ENCODE measurements at places on chromosomes 2 and 18.
A peak's percentile ranks its signal among the peaks of the same experiment; 100 is the strongest.

- DNase-seq: no peak
Measured at GRCh38 chr18:78540636-78541529, 438.7 kb upstream of the SALL3 start.

GRCh38 chr2:126934809-126935208 is 36.1 kb downstream of the TEX51 start:
- DNase-seq: no peak

DNA sequence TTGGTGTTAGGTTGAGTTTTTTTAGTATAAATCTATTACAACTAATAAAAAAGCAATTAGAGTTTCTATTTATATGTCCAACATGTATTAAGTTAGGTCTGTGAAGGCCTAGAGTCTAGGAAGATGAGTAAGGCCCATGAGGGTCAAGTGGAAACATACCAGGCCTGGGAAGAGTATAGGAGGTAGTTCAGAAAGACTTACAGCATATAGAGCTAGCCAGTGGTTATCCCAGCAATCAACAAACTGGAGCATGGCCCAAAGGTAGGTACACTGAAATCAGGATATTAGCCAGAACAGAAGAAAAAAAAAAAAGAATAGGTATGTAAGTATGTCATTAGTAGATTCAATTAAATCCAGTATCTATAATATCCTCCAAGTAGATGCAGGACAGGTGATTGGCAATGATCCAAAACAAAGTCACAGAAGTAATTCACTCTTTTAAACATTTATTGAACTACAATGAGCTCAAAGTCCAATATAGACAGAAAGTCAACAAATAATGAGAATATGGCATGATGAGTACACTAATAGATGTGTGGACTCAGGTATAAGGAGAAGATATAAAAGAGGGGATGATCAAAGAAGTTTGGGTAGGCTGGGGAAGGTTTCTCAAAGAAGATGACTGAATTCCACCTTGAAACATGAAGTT is 70.3 kb downstream of the IKZF2 start:
- DNase-seq: no peak

GRCh38 chr2:56222481-56222880 is 38.7 kb downstream of the CCDC85A start:
- DNase-seq: no peak

DNA sequence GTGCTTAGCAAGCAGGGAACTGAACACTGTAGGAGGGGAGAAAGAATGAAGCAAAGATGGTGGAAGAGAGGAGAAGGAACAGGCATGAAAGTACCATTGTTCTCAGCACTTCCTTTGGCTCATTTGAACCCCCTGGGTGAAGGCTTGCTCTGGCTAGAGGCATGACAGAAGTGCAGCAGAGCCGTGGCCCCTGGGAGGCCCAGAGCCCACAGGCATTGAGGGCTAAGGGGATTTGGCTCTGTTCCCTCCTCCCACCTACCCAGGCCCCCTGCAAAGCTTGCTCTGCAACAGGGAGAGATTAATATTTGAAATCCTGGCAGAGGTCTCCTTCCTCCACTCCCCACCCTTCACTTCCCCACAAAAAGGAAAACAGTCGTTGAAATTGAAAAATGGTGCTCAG is 262.6 kb downstream of the CELF4 start:
- no peak for DNase-seq

DNA sequence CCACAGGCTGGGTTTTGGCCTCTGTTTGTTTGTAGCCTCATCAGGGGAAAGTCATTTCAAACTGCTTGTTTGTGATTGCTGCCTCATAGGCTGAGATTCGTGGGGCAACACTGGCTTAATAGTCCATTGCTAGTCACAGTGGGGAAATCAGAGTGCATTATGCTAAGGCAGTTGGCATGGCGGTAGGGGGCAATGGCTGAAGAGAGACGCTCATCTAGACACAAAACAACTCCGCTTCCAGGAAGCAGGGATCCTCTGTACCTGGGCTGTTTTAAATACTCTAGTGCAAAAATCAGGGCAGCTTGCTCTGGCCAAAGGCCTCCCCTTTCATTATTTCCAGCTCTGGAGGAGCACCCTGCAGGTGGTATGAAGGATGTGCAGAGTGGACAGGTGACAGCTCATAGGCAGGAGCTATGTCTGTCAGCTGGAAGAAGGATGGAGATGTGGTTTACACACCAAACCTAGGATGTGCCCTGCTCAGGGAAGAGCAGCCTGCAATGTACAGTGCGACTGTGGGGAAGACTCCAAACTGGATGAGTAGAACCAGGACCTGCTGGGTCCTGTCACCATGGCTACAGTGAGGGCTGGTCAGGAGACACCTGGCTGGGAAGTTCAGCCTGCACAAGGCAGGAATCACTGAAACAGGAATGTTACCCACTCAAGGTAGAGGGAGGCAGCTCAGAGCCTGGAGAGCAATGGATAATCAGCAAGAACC is 234.3 kb downstream of the CLIP4 start:
- no peak for DNase-seq

- DNase-seq: no peak
Measured at GRCh38 chr2:231102772-231103171, 22.1 kb downstream of the HTR2B start.

GRCh38 chr2:27715318-27716210 is 51.9 kb downstream of the SLC4A1AP start:
- no peak for DNase-seq

DNA sequence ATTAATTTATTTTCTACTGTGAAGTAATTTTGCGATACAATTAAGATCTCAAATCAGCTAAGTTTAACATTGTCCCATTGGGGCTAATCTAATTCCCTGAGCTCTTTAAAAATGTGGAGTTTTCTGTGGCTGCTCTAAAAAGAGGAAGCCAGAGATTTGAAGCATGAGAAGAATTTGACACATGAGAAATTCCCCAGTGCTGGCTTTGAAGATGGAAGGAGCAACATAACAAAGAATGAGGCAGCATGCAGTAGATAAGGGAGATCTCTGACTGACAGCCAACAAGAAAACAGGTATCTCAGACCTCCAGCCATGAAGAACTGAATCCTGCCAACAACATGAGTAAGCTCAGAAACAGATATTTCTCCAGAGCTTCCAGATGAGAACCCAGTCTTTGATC is 308.4 kb downstream of the ZNF804A start:
- DNase-seq: no peak

DNA sequence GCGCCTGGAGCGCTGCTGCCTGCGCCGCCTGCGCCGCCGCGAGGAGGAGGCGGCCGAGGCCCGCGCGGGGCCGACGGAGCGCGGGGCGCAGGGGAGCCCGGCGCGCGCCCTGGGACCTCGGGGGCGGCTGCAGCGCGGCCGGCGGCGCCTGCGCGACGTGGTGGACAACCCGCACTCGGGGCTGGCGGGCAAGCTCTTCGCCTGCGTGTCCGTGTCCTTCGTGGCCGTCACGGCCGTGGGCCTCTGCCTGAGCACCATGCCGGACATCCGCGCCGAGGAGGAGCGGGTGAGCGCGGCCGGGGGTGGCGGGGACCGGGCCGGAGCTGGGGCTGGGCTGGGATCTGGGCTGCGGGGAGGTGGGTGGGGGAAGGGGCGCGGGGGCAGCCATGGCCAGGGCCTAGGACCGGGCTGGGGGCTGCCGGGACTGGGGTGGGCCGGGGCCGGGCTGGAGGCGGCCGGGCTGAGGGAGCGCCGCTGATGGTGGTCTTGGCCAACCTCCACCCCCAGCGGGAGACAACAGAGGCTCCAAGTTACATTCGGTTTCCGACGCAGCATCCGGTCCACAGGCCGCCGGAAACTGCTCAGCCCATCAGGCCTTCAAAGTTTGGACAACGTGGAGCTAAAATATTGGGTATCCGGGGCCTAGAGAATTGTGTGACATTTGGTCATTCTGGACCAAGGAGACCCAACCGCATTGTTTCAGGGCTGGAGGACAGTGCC is 66.4 kb downstream of the KCNG2 start:
- DNase-seq: no peak

- DNase-seq: no peak
Measured at GRCh38 chr18:60090170-60090569, 190.4 kb downstream of the PMAIP1 start.

DNA sequence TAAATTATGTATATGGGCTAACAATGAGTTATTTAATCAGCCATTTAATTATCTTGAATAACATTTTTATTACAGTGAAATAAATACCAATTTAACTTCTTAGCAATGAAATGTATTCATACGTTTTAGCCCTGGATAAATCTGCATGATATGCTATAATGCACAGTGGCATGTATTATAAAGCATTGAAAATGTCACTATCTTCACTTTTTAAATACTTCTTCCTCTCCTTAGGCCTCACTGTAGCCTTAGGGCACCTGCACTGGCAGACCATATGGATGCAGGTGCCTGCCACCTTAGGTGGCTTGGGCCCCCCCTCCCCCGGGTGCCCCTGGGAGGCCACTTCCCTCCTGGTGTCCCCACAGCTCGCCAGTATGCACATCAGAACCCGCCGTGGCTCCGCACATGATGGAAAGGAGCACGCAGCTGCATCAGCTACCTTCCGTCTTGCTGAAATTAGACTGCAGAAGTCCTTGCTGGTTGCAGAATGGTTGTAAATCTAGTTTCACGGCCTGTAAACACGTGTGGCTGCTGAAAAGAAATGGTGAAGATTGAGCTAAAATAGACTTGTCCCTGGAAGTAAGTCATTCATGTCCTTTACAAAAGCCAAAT is 56.7 kb downstream of the ADI1 start:
- DNase-seq: no peak

DNA sequence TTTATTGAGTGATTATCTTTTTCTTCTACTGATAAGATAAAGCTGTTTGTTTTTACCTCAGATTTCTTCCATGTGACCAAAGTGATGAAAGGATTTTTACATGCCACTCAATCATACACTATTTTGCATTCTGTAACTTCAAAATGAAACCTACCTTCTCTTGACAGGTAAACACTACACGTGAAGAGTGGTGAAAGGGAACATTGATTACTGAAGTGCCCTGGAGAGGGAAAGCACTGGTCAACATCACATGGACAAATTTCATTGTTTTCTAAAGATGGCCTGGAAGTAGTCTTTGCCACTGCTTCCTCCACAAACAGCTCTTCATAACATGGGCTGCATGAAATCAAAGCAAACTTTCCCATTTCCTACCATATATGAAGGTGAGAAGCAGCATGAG is 120.1 kb downstream of the HIBCH start:
- no peak for DNase-seq

DNA sequence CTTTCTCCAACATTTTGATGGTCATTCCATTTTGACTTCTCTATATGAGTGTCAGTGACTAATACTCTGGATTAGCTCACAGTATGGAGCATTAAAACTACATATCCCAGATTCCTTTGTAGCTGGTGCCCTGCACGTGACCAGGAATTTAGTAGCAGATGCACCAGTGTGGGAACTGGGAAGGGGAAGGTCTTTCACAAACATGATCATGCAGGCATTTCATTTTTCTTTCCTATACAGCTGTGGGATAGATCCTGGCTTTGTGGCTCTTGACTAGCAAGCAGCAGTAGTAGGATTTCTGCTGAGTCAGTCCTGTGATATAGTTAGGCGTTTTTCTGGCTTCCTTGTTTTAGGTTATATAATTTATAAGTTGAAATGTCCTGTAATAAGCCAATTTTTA is 971.0 kb upstream of the CDH2 start:
- DNase-seq: peak; percentile 52

DNA sequence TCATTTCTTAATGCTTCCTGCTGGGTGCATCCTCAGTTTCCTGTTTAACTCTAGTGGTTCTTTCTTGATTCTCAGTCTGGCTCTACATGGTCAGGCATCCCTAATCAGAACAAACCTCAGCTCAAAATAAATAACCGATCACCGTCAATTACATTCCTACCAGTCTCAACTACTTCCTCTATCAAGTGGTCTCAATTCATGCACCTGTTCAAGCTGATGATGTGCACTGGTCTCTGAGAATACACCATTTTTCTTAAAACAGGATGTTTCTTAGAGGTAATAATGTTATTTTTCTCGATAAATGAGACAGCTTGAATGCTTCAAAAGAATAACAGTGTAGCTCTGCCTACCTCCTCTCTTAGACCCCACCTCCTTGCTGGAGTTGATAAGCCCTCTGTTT is 420.9 kb downstream of the SOCS6 start:
- no peak for DNase-seq

All from Caki2 (cell line).